ENCODE measurements at places on chromosomes 5 and 9.

- no peak for DNase-seq
These were observed 29.2 kb downstream of the HOMER1 start for GRCh38 chr5:79484731-79485130.

DNA sequence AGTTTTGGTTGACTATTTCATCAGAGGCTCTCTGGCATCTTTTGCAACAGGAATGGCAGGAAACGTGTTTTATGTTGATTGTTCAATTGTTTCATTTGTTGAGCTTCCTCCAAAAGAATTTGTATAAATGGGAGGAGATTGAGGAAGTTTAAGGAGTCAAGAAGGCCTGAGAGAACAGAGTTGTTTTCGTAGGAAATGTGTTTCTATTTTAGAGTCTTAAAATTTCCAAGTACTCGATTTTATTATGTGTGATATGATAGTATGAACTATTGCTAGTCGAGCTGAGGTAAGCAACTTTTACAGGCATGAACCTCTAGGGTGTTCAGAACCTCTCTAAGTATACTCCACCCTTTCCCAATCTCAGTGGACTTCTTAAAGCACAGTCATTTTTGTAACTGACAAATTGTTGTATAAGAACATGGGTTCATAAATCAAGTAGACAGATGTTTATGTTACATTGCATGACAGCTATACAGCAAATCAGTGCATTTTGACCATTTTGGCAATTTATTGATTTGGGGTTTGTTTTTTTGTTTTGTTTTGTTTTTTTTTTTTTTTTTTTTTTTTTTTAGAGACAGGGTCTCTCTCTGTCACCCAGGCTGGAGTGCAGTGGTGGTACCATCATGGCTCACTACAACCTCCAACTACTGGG lies 47.4 kb downstream of the POLK start:
- DNase-seq: no peak

GRCh38 chr9:76756268-76756640 lies 8.0 kb upstream of the PCA3 start:
- no peak for DNase-seq

DNA sequence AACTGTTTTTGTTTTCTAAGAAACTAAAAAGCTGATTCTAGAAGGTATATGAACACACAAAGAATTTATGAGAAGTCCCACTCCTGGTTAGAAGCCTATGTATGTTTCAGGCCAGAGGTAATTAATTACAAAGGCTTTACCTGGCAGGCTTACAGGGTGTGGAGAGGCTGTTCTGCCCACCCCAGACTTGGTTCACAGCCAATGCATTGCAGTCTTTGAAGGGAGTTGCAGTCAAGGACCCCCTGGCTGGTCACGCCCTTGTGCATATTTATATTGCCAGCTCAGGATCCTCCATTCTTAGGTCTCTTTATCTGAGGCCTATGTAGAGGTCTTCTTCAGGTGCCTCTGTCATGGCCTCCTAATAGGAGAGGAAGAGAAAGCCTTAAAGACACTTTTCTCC lies 13.6 kb upstream of the PRSS3 start:
- no peak for DNase-seq

GRCh38 chr9:22700171-22700570 lies 253.5 kb downstream of the DMRTA1 start:
- no peak for DNase-seq

DNA sequence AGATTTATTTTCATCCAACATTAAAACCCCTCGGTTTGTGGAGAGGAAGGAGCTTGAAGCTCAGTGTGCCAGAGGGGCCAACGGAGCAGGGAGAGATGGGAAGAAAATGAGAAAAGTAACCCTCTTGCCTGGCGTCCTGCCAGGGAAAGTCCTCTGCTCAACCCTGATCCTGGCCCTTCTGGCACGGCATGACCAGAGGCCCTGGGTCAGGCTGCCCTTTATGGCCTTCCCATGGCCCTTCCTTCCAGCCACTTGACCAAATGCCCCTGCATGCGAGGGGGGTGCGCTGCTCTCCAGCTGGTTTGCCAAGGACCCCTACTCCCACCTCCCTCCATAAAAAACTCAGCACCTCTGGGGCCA lies 43.8 kb downstream of the SPRY4 start:
- DNase-seq: no peak

DNA sequence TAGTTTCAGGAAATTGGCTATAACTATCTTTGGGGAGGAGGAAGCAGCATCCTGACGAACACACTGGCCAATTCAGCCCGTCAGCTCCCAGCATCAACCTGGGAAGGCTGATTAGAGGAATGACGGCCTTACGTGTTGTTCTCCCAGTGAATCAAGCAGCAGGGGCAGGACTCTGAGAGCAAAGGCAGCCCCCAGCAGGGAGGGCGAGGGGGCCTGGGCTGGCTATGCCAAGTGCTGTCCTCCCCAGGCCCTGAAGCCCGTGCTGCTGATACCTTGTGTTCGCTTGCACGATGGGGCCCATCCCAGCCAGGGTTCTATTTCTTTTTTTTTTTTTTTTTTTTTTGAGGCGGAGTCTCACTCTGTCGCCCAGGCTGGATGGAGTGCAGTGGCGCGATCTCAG lies 254.1 kb downstream of the FSTL4 start:
- DNase-seq: no peak

DNA sequence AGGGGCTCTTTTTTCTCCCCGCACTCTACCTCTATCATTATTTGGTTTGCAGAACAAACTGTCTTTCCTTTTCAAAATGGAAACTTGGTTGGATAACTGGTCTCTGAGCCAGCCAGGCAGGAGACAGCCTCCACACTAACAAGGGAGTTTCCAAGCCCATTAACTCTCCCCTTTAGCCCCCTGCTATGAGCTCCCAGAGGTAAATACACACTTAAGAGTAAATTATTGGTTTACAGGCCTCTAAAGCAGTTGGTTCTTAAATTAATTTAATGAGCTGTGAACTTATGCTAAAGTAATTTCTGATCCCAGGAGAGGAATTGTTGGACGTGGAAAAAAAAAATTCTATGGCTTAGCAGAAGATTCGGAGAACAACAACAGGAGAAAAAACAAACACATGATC lies 30.3 kb downstream of the EPB41L4A start:
- DNase-seq: no peak

- DNase-seq: no peak
These were observed 1.7 kb downstream of the DUSP1 start for GRCh38 chr5:172769342-172769615.

GRCh38 chr5:169728-170094 lies 21.6 kb upstream of the LRRC14B start:
- DNase-seq: no peak

GRCh38 chr5:59600998-59601397 lies 292.5 kb downstream of the PDE4D start:
- no peak for DNase-seq

- DNase-seq: no peak
These were observed 52.0 kb downstream of the AK8 start for GRCh38 chr9:132826131-132826530.

- peak; percentile 4 for DNase-seq
These were observed 256.5 kb downstream of the NSG2 start for GRCh38 chr5:174301848-174302625.

GRCh38 chr9:112863746-112864145 lies 26.9 kb downstream of the SLC46A2 start:
- DNase-seq: peak; percentile 54

- no peak for DNase-seq
These were observed 218.5 kb downstream of the SPOCK1 start for GRCh38 chr5:137280656-137281055.

- DNase-seq: no peak
These were observed 9.9 kb downstream of the C5orf63 start for GRCh38 chr5:127063257-127063913.

DNA sequence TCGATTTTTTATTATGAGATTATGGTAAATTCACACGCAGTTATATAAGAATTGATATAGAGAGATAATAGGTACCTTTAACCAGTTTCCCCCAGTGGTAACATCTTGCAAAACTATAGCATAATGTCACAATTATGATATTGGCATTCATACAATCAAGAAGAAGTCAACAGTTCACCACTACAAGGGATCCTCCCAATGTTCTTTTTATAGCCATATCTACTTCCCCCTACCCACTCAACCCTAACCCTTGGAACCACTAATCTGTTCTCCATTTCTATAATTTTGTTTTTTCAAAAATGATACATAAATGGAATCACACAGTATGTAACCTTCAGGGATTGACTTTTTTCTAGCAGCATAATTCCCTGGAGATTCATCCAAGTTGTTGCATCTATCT lies 9.8 kb downstream of the ACTL7B start:
- DNase-seq: no peak

- no peak for DNase-seq
These were observed 143.3 kb upstream of the LMX1B start for GRCh38 chr9:126470241-126470993.

GRCh38 chr9:106796771-106797170 lies 66.2 kb upstream of the ZNF462 start:
- no peak for DNase-seq

DNA sequence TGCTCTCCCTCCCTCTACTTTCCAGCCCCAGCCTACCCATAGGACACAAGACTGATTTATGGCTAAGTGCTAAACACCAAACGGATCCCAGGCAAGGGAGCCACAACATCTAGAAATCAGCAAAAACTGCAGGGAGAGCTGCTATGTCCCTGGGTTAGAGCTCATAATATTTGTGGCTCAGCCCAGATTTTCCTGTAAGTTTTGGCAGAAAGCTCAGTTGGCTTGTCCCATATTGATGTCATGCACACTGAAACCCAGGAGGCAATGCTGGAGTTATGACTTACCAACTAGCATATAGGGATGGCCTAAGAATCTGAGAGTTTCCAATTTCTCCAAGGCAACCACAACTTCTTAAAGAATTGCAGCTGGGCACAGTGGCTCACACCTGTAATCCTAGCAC lies 44.7 kb upstream of the MYOT start:
- no peak for DNase-seq

DNA sequence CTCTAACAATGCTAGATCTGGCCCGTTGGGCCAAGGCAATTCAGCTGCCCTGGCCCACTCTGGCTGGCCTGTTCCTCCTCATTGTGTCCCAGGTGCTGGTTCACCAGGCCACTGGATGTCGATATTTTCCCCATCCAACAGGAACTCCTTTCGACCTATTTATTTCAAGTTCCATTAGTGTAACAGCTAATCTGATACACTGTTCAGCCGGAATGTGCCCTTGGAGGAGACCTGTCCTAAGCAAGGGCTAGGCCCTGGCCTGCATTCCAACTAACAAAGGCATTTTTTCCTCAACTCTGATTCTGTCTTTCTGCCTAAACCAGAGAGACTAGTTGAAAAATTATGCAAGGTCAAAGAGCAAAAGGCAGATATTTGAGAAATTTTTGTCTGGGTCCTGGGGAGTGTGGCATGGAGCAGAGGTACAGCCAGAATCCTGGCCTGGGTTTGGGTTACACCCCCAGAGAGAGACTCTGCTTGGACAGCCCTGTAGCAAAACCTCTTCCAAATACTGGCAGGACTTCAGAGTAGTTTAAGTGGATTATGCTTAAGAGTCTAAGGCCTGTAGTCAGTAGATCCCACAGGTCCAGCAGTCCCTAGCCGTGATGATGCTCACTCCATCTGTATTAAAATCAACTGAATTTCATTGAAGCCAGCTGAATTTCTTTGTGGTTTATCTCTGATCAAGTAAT lies 36.1 kb downstream of the MARCHF11 start:
- DNase-seq: no peak

DNA sequence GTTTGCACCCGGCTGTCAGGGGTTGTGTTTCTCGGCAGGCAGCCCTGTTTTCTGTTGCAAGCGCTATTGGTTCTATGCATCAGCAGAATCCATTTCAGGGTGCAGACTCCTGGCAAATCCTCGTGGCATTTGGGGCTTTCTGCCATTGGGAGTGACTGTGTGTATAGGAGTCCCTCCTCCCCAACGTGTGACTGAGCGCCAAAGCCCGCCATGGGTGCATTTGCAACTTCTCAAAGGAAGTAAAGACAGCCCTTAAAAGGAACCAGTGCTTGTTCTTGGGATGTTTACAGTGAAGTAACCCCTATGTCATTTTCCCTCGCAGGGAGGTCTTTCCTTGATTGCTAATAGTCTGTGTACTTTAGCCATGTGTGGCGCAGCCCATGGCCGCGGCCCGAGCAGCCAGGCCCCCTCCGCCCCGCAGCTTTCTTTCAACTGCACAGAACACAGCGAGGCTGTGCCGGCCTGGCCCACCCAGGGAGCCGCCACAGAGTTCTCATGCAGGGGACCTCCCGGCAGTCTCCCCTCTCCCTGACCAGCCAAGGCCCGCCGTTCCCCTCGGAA lies 175.6 kb downstream of the HSD17B3 start:
- no peak for DNase-seq

GRCh38 chr9:111969061-111969460 lies 72.4 kb downstream of the UGCG start:
- DNase-seq: no peak

DNA sequence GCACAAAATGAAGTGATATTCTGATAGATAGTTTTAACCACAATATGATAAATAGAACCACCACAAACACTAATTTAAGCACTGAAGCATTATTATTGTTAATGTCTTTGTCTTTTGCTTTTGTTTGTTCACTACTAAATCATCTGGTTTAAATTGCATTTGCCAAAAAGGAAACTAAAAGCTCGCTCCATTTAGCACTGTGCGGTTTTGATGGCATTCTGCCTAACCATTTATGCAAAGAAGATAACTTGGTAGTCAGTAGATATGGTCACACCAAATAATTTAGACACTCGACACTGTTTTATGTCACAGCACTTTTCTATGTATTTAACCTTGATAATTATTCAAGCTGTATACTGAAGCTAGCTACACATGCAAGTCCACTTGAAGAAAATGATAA lies 849.8 kb upstream of the CDH6 start:
- no peak for DNase-seq

- DNase-seq: no peak
These were observed 4.4 kb upstream of the C9orf153 start for GRCh38 chr9:86263876-86264275.

GRCh38 chr5:81779125-81779915 lies 28.4 kb upstream of the SSBP2 start:
- DNase-seq: peak; percentile 34

GRCh38 chr5:57383093-57383861 lies 99.3 kb downstream of the ACTBL2 start:
- no peak for DNase-seq

DNA sequence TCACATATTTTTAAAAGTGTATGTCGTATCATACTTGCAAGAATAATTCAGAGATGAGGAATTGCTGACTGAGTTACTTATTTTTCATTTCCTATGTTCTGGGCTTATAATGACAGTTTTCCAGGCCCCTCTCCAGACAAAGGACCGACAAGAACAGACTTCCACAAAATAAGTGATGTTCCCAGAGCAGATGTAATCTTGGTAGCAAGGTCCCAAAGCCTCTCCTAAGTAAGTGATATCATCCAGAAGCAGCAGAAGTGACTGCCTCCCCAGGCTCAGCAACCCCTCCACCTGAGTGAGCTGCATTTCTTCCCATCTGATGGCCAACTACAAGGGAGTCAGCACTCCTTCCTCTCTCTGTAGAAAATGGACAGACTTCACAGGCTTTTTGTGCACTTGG lies 57.1 kb downstream of the SEMA6A start:
- no peak for DNase-seq

DNA sequence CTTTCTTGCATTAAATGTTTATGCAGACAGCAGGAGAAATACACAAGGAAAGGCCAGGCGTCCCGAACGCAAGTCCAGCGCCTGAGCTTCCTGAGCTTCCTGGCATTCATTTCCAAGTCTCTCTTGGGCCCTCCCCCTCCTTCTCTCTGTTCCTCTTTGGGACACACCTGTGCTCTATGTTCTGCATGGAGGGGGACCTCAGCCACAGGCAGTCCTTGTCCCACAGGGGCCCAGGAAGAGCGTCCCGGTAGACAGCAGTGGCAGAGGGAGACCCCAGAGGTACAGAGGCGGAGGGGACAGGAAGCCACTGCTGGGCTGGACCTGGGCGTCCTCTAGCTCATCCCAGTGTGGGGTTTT lies 221.3 kb downstream of the C9orf50 start:
- DNase-seq: no peak

- no peak for DNase-seq
These were observed 64.8 kb downstream of the UNC13B start for GRCh38 chr9:35226651-35227050.
